ENCODE measurements at places on chromosomes 7 and 10.

GRCh38 chr7:124698964-124699363 is 66.6 kb downstream of the GPR37 start:
- peak; percentile 28 for DNase-seq

DNA sequence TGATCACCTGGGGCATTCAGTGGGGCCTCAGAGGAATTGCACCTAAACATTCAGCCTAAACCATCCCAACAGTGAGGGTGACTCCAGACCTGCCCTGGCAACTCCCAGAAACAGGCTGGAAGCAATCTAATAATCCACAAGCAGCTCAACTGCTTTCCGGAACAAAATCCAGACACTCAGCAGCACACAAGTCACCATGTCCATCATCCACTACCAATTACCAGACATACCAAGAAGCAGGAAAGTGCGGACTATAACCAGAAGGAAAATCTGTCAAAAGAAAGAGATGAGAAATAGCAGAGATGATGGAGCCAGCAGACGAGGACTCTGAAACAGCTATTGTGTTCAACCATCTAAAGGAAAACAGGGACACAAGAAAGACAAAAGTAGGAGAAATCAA is 342.6 kb upstream of the ZMIZ1 start:
- DNase-seq: no peak

GRCh38 chr10:77043420-77043763 is 594.2 kb downstream of the KCNMA1 start:
- no peak for DNase-seq

GRCh38 chr7:39249635-39250152 is 272.0 kb downstream of the POU6F2 start:
- DNase-seq: no peak

GRCh38 chr7:156178857-156179256 is 366.6 kb upstream of the SHH start:
- no peak for DNase-seq

- DNase-seq: peak; percentile 64
These were observed 88.0 kb upstream of the PFKP start for GRCh38 chr10:2979306-2979705.

Data from NB4 (cell line).